ENCODE measurements at places on chromosomes 11 and 22.

DNA sequence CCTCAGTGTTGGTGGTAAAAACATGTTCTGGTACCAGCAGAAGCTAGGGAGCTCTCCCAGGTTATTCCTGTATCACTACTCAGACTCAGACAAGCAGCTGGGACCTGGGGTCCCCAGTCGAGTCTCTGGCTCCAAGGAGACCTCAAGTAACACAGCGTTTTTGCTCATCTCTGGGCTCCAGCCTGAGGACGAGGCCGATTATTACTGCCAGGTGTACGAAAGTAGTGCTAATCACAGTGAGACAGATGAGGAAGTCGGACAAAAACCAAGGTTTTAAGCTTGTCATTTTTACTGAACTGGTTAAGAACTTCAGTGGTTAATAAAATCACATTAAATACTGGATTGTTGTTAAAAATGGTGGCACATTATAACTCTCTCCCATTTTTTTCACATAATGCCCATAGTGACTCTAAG, 42.6 kb upstream of the VPREB1 start:
- no peaks in the 10 kb centered on the region for H3K36me3 ChIP-seq
- ATAC-seq: no peak
- no peak overlapping the region for H3K27ac ChIP-seq
- peaks cover 22% of the 10 kb centered on the region for H3K27me3 ChIP-seq
- no peaks in the 10 kb centered on the region for H3K4me1 ChIP-seq
- H3K4me3 ChIP-seq: no peak overlapping the region

DNA sequence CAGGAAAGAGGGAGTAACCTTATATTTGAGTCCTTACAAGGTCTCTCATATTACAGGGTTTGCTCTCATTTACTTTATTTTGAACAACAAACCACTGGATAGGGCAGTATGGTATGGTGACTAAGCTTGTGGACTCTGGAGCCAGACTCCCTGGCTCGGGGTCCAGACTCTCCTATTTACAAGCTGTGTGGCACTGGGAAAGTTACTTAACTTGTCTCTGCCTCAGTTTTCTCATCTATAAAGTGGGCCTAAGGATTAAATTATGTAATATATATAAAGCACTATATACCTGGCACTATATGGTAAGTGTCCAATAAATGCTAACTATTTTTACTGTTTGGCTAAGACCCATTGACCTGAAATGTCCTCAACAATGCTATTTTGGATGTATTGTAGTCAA, 1.7 kb upstream of the DCHS1 start:
- ATAC-seq: no peak
- H3K4me3 ChIP-seq: peak overlapping the region; percentile 55
- peaks cover 7% of the 10 kb centered on the region for H3K27me3 ChIP-seq
- H3K36me3 ChIP-seq: no peaks in the 10 kb centered on the region
- H3K27ac ChIP-seq: no peak overlapping the region

DNA sequence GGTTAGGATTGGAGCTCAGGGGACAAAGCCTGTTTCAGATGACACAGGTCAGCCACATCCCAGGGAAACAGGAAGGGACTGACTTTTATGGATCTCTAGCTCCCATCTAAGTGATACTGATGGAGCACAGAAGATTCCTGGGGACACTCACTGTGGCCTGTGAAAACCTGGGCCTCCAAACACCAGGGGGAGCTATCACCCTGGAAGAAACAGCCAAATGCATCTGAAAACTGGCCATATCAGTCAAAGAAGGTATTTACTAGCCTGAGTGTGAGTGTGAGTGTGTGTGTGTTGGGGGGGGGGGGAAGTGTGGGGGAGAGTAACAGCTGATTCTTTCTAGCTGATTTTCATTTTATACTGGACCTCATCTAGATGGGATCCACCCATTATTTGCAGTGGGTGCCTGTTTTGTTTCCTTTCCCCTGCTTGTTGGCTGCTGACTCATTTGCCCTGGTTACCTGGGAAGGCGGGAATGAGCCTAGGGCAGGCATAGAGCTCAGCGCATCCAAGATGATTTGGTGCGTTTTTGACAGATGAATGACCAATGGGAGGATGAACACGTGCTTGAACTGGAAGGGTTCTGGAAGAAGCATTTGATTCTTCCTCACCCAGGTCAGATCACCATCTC, 284.0 kb downstream of the KIRREL3 start:
- H3K36me3 ChIP-seq: no peaks in the 10 kb centered on the region
- no peak for ATAC-seq
- H3K27me3 ChIP-seq: peaks cover 27% of the 10 kb centered on the region
- H3K4me1 ChIP-seq: no peaks in the 10 kb centered on the region

GRCh38 chr11:107999759-108000455, 8.8 kb upstream of the CUL5 start:
- peak; percentile 49 for ATAC-seq
- H3K36me3 ChIP-seq: no peaks in the 10 kb centered on the region
- no peak overlapping the region for H3K4me3 ChIP-seq
- H3K27ac ChIP-seq: no peak overlapping the region
- H3K27me3 ChIP-seq: peaks cover 12% of the 10 kb centered on the region

- peaks cover 11% of the 10 kb centered on the region for H3K27me3 ChIP-seq
- H3K4me1 ChIP-seq: no peaks in the 10 kb centered on the region
- ATAC-seq: no peak
These were observed 1025.0 kb downstream of the NTM start for GRCh38 chr11:132395434-132395833.

GRCh38 chr11:35103366-35104208, 35.4 kb upstream of the CD44 start:
- no peak overlapping the region for H3K4me3 ChIP-seq
- no peak for ATAC-seq
- no peaks in the 10 kb centered on the region for H3K36me3 ChIP-seq
- H3K4me1 ChIP-seq: peaks cover 25% of the 10 kb centered on the region

DNA sequence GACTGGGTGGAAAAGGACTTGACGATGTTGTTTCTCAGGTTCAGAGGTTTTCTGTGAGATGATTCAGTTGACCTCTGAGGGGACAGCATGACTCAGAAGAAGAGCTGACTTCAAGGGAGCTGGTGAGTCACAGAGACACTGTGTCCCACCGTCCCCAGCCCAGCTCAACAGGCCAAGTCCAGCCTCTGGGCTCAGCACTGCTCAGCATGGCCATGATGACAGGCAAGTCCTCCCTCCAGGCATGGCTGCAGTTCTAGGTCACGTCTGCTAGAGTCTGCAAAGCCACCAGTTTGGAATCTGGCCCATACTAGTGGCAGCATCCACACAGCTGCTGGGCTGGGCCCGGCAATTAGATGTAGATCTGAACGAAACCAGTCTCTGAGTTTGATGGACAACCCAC, 12.9 kb downstream of the TRIM29 start:
- ATAC-seq: peak; percentile 84
- peaks cover 14% of the 10 kb centered on the region for H3K27me3 ChIP-seq
- H3K4me1 ChIP-seq: no peaks in the 10 kb centered on the region
- no peaks in the 10 kb centered on the region for H3K36me3 ChIP-seq

- H3K27ac ChIP-seq: no peak overlapping the region
- H3K27me3 ChIP-seq: no peaks in the 10 kb centered on the region
- no peak for ATAC-seq
These were observed 34.3 kb downstream of the TSPAN18 start for GRCh38 chr11:44760917-44761550.

DNA sequence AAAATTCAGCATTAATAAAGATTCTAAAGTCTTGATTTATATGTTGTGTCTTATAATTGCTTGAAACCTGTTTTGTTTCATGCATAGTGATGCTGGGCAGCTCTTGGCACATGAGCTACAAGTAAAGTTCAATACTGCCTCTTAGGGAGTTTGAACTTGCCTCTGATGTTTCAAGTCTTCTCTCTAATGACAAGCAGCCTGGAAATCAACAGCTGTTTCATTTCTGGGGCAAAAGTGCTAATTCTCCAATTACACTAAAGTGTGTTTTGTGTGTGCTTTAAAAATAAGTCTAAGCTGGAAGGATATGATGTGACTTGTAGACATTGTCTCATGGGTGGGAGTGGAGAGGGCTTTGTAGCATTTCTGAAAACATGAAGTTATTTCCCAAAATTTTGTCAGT, 23.7 kb upstream of the SESN3 start:
- no peaks in the 10 kb centered on the region for H3K36me3 ChIP-seq
- H3K4me1 ChIP-seq: peaks cover 23% of the 10 kb centered on the region
- peak overlapping the region; percentile 64 for H3K27ac ChIP-seq

DNA sequence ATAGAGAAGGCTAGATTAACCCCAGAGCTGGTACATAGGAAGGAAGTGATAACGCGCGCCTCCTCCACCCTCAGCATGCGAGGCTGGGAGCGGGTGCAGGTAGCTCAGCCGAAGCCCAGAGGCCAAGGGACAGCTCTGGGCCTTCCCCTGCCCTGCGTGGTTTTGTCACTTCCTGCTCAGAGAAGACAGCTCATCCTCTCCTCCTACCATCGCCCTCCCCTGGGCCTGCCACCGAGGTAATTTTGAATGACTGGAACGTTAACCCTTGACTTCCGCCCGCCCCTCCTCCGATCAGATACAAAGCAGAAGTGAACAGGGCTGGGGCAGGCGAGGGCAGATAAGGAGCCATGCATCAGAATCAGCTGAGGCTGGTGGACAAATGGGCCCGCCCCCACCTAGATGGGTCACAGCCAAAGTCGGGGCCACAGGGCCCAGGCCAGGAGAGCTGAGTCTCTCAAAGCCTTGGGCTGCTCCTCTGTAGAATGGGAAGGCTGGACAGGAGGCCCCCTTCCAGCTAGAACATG, 1.6 kb downstream of the RAC2 start:
- ATAC-seq: peak; percentile 79
- H3K27ac ChIP-seq: peak overlapping the region; percentile 89
- H3K27me3 ChIP-seq: no peaks in the 10 kb centered on the region

DNA sequence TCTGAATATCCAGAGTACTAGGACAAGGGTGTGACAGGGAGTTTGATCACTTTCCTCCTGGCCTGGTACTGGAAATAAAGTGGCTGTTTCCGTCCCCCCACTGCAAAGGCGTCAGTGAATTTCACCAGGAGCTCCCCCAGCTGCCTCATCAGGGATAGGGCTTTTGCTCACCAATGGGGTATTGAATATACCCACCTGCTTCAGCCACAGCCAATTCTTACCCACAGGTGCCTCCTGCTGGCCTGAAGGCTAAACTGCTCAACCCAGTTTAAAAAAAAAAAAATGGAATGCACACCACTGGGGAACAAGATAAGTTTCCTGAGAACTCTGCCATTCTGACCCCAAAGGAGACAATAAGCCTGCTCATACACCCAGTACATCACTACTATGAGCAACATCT, 65.3 kb upstream of the MS4A8 start:
- no peaks in the 10 kb centered on the region for H3K36me3 ChIP-seq
- no peak overlapping the region for H3K4me3 ChIP-seq
- H3K27me3 ChIP-seq: peaks cover 30% of the 10 kb centered on the region
- ATAC-seq: no peak
- H3K4me1 ChIP-seq: no peaks in the 10 kb centered on the region

DNA sequence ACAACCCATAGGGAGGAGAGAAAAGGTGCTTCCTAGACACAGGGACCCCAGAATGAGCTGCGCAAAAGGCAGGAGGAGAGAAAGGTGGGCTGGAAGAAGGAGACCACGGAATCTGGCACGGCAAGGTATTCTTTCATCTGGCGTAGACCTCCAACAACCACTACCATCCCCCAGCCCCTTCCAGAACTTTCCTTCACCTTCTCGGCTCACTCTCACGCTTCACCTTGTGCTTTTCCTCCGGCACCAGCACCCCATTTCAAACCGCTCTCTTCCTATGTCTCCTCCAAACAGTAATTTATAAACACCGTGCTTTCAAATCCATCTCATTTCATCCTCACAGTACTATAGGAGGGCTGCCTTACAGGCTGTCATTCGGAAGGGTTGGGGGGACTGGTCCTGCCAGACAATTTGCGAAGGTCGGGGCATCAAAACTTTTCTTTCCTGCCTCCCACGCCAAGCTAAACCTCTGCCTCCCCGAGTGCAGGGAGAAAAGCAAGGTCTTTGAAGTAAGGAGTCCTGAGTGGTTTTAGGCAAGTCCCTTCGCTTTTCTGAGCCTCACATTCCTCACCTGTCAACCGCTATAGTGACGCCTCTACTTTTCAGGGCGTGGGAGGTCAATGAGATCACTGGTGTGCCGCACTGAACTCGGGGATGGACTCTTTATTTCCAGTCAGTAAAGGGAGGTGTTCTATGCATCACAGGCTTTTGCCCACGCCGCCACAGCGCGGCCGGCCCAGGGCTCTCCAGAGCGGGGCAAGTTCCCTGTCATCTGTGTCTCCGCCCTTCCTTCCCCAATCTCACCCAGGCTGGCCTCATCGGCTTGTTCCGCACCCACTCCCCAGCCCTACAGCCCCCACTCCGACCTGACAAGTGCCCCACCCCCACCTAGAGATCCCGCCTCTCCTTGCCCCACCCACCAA, 800 bp downstream of the KCTD21 start:
- H3K4me1 ChIP-seq: peaks cover 38% of the 10 kb centered on the region
- peak; percentile 80 for ATAC-seq
- H3K27me3 ChIP-seq: no peaks in the 10 kb centered on the region
- H3K4me3 ChIP-seq: peak overlapping the region; percentile 96
- H3K27ac ChIP-seq: peak overlapping the region; percentile 99

GRCh38 chr22:41481131-41481830, 12.4 kb downstream of the ACO2 start:
- peaks cover 18% of the 10 kb centered on the region for H3K4me1 ChIP-seq
- ATAC-seq: no peak
- no peaks in the 10 kb centered on the region for H3K27me3 ChIP-seq
- peak overlapping the region; percentile 84 for H3K27ac ChIP-seq
- H3K4me3 ChIP-seq: no peak overlapping the region

GRCh38 chr11:8810540-8811301, 100.3 kb upstream of the AKIP1 start:
- no peaks in the 10 kb centered on the region for H3K36me3 ChIP-seq
- peak overlapping the region; percentile 37 for H3K4me3 ChIP-seq
- no peak overlapping the region for H3K27ac ChIP-seq
- H3K4me1 ChIP-seq: peaks cover 6% of the 10 kb centered on the region
- peaks cover 22% of the 10 kb centered on the region for H3K27me3 ChIP-seq
- ATAC-seq: peak; percentile 33

GRCh38 chr22:32080904-32081303, 37.8 kb downstream of the SLC5A1 start:
- no peaks in the 10 kb centered on the region for H3K4me1 ChIP-seq
- no peak overlapping the region for H3K27ac ChIP-seq
- H3K36me3 ChIP-seq: no peaks in the 10 kb centered on the region
- H3K27me3 ChIP-seq: peaks cover 10% of the 10 kb centered on the region

DNA sequence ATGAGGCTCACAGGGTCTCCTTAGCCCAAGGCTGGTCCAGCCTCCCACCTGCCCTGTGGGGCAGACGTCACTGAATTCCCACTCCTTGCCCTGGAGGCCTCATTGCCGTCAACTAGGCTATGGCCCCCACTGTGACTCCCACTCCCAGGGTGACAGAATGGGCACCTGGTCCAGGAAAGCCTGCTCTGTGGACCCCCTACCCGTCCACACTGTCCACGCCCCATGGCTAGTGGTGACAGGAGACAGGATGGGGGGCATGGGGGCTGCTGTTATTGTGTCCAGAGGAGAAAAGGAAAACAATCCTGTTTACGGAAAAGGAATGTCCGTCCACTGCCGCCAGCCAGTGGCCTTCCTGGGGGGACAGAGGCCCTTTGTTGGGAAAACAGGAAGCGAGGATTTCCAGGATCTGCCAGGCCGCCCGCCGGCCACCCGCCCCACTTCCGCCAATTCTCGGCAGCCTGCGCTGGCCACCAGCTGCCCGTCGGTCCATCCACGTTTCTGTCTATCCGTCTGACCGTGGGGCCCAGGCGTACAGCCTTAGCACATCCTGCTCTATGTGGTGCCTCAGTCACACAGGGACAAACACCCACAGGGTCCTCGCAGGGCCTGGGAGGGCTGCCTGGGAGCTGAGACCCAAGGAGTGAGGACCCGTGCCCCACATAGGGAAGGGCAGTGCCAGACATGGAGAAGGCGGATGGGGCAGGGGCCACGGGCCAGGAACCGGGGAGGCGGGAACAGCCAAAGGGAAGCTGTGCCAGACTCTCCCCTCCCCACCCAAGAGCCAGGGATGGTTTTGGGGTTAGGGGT, 19.5 kb downstream of the CRELD2 start:
- H3K27me3 ChIP-seq: no peaks in the 10 kb centered on the region
- peak overlapping the region; percentile 66 for H3K4me3 ChIP-seq
- no peak overlapping the region for H3K27ac ChIP-seq
- ATAC-seq: no peak
- peaks cover 5% of the 10 kb centered on the region for H3K36me3 ChIP-seq
